Ascending aorta (tissue), 2 donors: ENCODE measurements at places on chromosomes 12 and 14.

GRCh38 chr12:44582521-44582920 lies 293.6 kb downstream of the NELL2 start:
- H3K27me3 ChIP-seq = no peaks in the 10 kb centered on the region
- no peak overlapping the region for H3K27ac ChIP-seq
- H3K4me3 ChIP-seq = no peak overlapping the region
- H3K4me1 ChIP-seq = no peaks in the 10 kb centered on the region
- DNase-seq = no peak

- no peak for DNase-seq
- H3K36me3 ChIP-seq = no peaks in the 10 kb centered on the region
- H3K27me3 ChIP-seq = no peaks in the 10 kb centered on the region
- H3K27ac ChIP-seq = no peak overlapping the region
These were observed 152.7 kb downstream of the GXYLT1 start for GRCh38 chr12:41992022-41992421.

GRCh38 chr14:101086926-101087325 lies 183.4 kb upstream of the RTL1 start:
- H3K27ac ChIP-seq = no peak overlapping the region
- H3K36me3 ChIP-seq = no peaks in the 10 kb centered on the region
- no peaks in the 10 kb centered on the region for H3K4me1 ChIP-seq
- peak; percentile 9 for DNase-seq
- no peak overlapping the region for H3K4me3 ChIP-seq

- H3K27me3 ChIP-seq = no peaks in the 10 kb centered on the region
- no peak for DNase-seq
- peaks cover 10% of the 10 kb centered on the region for H3K4me1 ChIP-seq
- no peak overlapping the region for H3K27ac ChIP-seq
These were observed 116.2 kb downstream of the PRMT8 start for GRCh38 chr12:3607039-3607720.

- no peak overlapping the region for H3K27ac ChIP-seq
- no peaks in the 10 kb centered on the region for H3K4me1 ChIP-seq
- no peaks in the 10 kb centered on the region for H3K36me3 ChIP-seq
- H3K4me3 ChIP-seq = no peak overlapping the region
These were observed 162.4 kb upstream of the DAAM1 start for GRCh38 chr14:59026081-59026480.

DNA sequence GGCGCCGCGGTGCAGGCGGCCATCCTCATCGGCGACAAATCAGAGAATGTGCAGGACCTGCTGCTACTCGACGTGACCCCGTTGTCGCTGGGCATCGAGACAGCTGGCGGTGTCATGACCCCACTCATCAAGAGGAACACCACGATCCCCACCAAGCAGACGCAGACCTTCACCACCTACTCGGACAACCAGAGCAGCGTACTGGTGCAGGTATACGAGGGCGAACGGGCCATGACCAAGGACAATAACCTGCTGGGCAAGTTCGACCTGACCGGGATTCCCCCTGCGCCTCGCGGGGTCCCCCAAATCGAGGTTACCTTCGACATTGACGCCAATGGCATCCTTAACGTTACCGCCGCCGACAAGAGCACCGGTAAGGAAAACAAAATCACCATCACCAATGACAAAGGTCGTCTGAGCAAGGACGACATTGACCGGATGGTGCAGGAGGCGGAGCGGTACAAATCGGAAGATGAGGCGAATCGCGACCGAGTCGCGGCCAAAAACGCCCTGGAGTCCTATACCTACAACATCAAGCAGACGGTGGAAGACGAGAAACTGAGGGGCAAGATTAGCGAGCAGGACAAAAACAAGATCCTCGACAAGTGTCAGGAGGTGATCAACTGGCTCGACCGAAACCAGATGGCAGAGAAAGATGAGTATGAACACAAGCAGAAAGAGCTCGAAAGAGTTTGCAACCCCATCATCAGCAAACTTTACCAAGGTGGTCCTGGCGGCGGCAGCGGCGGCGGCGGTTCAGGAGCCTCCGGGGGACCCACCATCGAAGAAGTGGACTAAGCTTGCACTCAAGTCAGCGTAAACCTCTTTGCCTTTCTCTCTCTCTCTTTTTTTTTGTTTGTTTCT lies 1.7 kb downstream of the HSPA2 start:
- peaks cover 1% of the 10 kb centered on the region for H3K36me3 ChIP-seq
- no peaks in the 10 kb centered on the region for H3K27me3 ChIP-seq
- peak overlapping the region; percentile 74 for H3K4me3 ChIP-seq
- peaks cover 10% of the 10 kb centered on the region for H3K4me1 ChIP-seq
- DNase-seq = no peak

DNA sequence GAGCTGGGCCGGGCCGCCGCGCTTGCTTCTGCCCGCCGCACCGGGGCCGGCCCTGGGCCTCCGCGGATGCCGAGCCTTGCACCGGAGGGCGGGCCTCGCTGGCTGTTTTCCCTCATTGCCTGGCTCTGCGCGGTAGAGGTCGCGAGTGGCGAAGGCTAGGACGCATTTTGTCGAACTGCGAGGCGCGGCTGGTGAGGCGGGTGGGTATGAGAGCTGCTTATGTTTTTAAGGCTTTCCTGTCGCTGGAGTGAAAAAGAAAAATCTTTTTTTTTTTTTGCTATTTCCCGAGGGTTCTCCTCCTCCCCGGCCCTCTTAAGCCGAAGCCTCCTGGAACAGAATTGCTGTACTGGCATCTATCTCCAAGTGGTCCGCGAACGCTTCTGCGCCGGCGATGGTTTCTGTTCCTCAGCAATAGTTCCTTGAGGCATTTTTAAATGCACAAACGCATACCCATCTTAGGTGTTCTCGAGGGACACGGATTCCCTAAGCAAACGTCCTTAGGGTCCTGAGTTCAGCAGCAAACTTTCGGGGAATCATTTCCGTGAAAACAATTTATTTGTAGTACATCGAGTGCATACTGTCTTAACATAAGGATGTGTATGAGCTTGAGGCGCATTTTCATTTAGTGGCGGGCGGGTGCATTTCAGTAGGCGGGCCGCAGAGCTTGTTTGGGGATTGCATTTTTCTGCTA lies 631 bp downstream of the RESF1 start:
- peaks cover 17% of the 10 kb centered on the region for H3K4me1 ChIP-seq
- peaks cover 13% of the 10 kb centered on the region for H3K36me3 ChIP-seq
- H3K27ac ChIP-seq = peak overlapping the region; percentile 96
- DNase-seq = peak; percentile 79
- H3K4me3 ChIP-seq = peak overlapping the region; percentile 82
- no peaks in the 10 kb centered on the region for H3K27me3 ChIP-seq

- H3K27ac ChIP-seq = no peak overlapping the region
- no peaks in the 10 kb centered on the region for H3K36me3 ChIP-seq
- no peak for DNase-seq
- H3K4me3 ChIP-seq = no peak overlapping the region
- H3K4me1 ChIP-seq = no peaks in the 10 kb centered on the region
These were observed 19.2 kb downstream of the PELI2 start for GRCh38 chr14:56137453-56137807.

GRCh38 chr14:96567289-96567899 lies 65.2 kb downstream of the PAPOLA start:
- no peak for DNase-seq
- H3K36me3 ChIP-seq = peaks cover 18% of the 10 kb centered on the region
- H3K4me1 ChIP-seq = no peaks in the 10 kb centered on the region
- no peak overlapping the region for H3K27ac ChIP-seq
- no peak overlapping the region for H3K4me3 ChIP-seq

GRCh38 chr12:65511912-65512311 lies 233.4 kb downstream of the MSRB3 start:
- H3K36me3 ChIP-seq = no peaks in the 10 kb centered on the region
- no peak overlapping the region for H3K4me3 ChIP-seq
- H3K27ac ChIP-seq = no peak overlapping the region
- no peak for DNase-seq
- H3K27me3 ChIP-seq = no peaks in the 10 kb centered on the region
- no peaks in the 10 kb centered on the region for H3K4me1 ChIP-seq

DNA sequence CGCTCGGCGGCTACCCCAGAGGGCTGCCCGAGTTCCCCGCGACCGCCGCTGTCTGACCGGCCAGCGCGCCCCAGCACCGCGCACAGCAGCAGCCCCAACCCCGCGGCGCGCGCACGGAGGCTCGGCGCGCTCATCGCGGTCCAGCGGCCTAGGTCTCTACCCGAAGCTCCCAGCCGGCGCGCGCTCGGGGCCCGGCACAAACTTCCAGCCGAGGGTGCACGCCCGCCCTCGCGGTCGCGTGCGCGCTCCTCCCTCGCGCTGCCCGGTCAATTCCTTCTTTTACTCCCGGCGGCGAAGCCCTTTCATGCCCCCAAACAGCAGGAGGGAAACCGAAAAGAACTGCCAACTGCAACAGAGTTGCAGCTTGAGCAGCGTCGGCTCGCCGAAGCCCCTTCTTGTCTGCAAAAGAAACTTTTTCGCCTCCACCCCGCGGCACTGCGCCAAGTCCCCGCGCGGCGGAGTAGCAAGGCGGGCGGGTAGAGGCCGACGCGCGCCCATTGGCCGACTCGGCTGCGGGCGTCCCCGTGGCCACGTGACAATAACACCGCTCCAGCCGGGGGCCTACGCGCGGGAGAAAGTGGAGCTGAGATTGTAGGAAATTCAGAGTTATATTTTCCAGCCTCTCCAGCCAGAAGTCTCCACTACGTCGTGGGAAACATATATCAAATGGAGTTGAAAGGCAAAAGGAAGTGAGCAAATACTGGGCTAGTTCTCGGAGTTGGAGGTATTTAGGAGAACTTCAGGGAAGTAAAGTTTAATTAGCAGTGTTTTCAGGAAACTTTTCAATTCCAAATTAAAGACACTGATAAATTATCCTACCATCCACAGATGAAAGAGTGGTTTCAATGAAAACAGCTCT lies at the start of gene LRIG3:
TSS of gene LRIG3 (minus strand) at position 403 of the 859 bp plus-strand sequence. CDS start at position 134, 269 bp downstream.
- H3K4me3 ChIP-seq = peak within 1 kb of the TSS; percentile 91
- H3K36me3 ChIP-seq = no peaks in the 10 kb centered on the region
- H3K27ac ChIP-seq = peak within 1 kb of the TSS; percentile 93
- no peaks in the 10 kb centered on the region for H3K27me3 ChIP-seq

DNA sequence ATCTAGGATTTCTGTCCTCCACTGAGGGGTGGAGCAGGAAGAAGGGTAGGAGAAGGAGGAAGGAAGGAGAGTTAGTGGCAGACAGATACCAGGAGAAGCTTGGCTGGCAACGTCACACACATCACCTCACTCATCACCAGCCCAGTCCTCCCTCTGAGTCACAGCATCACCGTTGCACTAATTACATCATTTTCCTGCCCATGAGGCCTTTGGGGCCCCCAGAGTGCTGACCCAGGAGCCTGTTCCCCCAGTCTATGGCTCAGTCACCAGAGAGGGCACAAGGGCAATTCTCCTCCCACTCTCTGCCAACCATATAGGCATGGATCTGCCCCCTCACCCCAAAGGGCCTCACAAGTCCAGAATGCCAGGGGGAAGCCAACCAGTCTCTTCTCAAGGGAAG lies 4.6 kb downstream of the RND1 start:
- DNase-seq = no peak
- no peak overlapping the region for H3K27ac ChIP-seq
- peaks cover 8% of the 10 kb centered on the region for H3K4me1 ChIP-seq
- no peaks in the 10 kb centered on the region for H3K27me3 ChIP-seq

- no peak for DNase-seq
- no peaks in the 10 kb centered on the region for H3K27me3 ChIP-seq
- no peaks in the 10 kb centered on the region for H3K4me1 ChIP-seq
- H3K36me3 ChIP-seq = no peaks in the 10 kb centered on the region
- no peak overlapping the region for H3K4me3 ChIP-seq
These were observed 130.8 kb downstream of the CAPZA3 start for GRCh38 chr12:18868717-18869116.

- no peaks in the 10 kb centered on the region for H3K4me1 ChIP-seq
- no peaks in the 10 kb centered on the region for H3K36me3 ChIP-seq
- H3K4me3 ChIP-seq = no peak overlapping the region
- H3K27me3 ChIP-seq = no peaks in the 10 kb centered on the region
- H3K27ac ChIP-seq = no peak overlapping the region
- DNase-seq = no peak
These were observed 724.0 kb upstream of the TMEM132C start for GRCh38 chr12:127542931-127543330.

GRCh38 chr12:1805441-1806081 lies 14.8 kb upstream of the LRTM2 start:
- no peak overlapping the region for H3K27ac ChIP-seq
- no peak overlapping the region for H3K4me3 ChIP-seq

DNA sequence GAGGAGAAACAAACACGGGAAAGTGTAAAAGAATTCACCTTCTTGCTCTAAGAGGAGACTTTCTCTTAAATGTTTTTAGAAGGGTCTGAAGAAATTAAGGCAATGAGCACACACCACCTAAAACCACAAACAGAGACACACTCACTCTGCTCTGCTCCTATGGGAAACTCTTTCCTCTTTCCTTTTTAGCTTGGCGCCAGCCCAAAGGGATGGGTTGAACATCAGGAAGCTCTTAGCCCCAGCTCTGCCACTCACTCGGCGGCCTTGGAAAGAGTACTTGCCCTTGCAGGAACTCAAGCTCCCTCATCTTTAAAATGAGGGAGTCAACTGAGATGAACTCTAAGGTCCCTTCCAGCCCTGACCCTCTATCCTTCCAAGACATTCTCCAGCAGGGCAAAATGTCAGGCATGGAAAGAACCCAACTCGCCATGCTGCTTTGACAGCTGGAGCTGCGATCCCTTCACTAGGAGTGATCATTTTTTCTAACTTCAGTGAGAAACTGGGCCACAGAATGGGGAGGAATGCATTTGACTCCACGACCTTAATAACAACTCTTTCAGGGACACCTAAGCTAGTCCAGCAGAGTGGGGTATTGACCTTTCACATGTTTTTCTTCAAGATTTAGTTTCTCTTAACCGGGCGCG lies 980 bp upstream of the RNASE8 start:
- H3K27me3 ChIP-seq = no peaks in the 10 kb centered on the region
- no peak overlapping the region for H3K27ac ChIP-seq
- no peaks in the 10 kb centered on the region for H3K36me3 ChIP-seq
- no peak overlapping the region for H3K4me3 ChIP-seq

DNA sequence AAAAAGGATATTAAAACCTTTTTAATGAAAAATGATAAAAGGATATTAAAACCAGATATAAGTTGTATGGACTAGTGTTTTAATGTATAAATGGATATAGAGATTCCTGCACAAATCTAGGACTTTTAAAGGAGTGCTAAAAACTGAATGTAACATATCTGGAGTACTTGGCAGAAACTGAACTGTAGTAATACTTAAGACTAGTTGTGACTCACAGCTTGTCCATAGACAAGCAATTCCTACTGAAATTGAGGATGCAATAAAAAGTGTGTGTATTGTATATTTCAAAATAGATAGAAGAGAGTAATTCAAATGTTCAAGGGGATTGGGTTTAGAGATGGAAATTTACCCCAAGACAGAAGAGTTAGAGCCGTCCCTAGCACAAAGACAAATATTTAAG lies 59.6 kb downstream of the FBXO33 start:
- H3K36me3 ChIP-seq = no peaks in the 10 kb centered on the region
- no peaks in the 10 kb centered on the region for H3K4me1 ChIP-seq
- no peaks in the 10 kb centered on the region for H3K27me3 ChIP-seq
- DNase-seq = no peak
- no peak overlapping the region for H3K27ac ChIP-seq
